ENCODE measurements at places on chromosomes 13 and 19. TPM values are rescaled to one million over a fixed set of nuclear protein-coding genes. Genes with fewer than 3 reads are reported as not detected.

DNA sequence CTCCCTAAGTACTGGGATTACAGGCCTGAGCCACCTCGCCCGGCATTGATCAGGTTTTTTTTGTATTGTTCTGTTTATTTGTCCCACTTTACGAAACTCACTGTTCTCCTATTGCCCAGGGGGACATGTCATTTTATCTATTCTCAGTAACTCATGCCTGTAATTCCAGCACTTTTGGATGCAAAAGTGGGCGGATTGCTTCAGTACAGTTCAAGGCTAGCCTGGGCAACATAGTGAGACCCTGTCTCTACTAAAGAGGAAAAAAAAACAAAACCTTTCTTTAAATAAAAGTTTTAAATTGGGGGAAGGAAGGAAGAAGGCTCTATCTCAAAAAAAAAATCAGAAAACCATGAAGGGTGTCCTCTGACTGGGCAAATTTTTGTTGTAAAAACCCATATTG lies 2.7 kb upstream of the MPV17L2 start:
- H3K4me3 ChIP-seq = no peak overlapping the region
- no peak overlapping the region for H3K27ac ChIP-seq
- no peaks in the 10 kb centered on the region for H3K27me3 ChIP-seq
- H3K36me3 ChIP-seq = no peaks in the 10 kb centered on the region
- H3K4me1 ChIP-seq = peaks cover 9% of the 10 kb centered on the region

DNA sequence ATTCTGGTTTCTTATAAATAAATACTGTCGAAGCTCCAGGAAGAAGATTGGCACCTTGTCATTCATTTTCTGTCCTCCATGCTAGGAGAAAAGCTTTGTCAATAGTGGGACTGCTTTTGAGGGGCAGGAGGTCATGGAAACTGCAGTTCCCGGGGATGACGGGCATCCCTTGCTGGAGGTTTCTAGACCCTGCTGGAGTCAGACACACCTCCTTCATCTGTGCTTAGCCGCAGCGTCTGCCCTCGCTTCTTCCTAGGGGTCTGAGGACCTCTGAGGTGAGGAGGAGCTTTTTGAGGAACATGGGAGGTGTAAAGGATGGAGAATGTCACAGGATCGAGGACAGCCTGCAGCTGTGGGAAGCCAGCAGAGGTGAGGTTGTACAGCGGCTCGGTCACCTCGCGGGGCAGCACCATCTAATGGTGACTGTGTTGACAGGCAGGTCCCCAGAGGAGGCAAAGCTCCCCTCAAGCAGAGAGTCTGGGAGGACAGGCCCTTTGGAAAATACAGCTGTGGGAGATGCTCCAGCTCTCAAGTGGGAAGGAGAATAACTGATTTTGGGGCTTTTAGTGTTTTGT lies 172.7 kb upstream of the RNF113B start:
- H3K27me3 ChIP-seq = no peaks in the 10 kb centered on the region
- H3K4me1 ChIP-seq = no peaks in the 10 kb centered on the region
- DNase-seq = no peak
- H3K27ac ChIP-seq = no peak overlapping the region
- peaks cover under 1% of the 10 kb centered on the region for H3K36me3 ChIP-seq

DNA sequence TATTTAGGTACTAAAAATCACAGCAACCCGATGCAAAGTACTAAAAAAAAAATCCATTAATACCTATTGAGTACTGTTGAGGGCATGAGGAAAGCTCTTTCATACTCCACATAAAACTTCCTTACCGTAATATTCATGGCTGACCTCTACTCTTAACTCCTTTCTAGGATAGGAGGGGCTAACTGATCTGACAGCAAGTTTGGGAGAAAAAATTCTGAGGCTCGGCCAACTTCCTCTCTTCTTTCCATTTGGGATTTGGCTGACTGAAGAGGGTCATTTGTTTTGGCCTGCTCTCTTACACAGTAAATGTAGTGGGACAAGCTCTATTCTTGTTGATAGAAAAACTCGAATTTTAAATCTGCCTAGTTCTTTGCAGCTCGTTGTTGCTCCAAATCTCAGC lies 9.4 kb upstream of the USPL1 start:
- H3K36me3 ChIP-seq = peaks cover 2% of the 10 kb centered on the region
- no peaks in the 10 kb centered on the region for H3K4me1 ChIP-seq
- H3K27ac ChIP-seq = no peak overlapping the region
- H3K27me3 ChIP-seq = no peaks in the 10 kb centered on the region

DNA sequence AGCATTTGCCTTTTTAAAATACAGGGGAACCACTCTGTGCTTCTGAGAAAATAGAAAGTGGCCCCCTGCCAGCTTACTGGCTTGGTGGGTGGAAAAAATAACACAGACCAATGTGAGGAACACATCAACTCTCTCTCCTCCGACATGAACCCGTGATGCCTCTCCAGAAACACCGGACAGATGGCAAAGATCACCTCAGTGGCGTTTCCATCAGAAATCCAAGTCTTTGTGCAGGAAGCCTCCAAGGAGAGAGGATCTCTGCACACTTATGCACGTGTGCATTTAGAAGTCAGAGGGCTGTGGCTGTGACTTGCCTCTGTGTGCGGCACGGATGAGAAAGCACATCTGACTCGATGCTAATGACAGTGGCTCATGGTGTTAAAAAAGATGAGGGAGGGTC lies 112.3 kb upstream of the KLF12 start:
- peak overlapping the region; percentile 7 for H3K4me3 ChIP-seq
- H3K36me3 ChIP-seq = no peaks in the 10 kb centered on the region
- H3K4me1 ChIP-seq = peaks cover 8% of the 10 kb centered on the region
- no peak overlapping the region for H3K27ac ChIP-seq
- DNase-seq = peak; percentile 49

- H3K4me1 ChIP-seq = no peaks in the 10 kb centered on the region
- H3K36me3 ChIP-seq = no peaks in the 10 kb centered on the region
These were observed 1.1 kb upstream of the LSR start for GRCh38 chr19:35247526-35248309.

DNA sequence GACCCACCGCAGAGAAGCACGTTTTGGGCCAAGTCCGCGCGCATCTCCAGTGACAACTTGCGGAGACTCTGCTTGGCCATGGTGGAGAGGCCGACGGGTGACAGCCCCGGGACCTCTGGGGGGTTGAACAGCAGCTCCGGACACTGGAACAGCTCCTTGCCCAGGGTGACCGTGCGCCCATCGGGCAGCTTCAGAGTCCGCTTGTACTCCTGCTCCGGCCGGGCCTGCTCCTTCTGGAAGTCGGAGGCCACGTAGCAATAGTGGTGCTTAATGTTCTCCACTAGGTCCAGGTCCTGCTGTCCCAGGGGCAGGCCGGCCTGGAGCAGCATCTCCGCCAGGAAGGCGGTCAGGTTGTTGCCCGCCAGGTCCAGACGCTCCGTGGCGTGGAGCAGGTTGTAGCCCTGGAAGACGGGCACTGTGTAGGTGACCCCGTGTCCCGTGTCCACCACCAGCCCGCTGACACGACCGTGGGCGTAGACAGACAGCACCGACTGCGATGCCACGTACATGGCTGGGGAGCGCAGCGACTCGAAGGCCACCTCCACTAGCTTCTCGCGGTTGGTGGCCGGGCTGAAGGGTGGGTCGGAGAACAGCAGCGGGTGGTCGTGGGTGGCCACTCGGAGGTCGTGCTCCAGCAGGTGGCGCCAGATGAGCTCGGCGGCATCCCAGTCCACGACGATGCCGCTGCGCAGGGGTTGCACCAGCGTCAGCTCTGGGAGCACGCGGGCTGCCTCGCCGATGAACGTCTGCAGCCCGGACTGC lies 743 bp downstream of the ACTL9 start:
- H3K4me1 ChIP-seq = no peaks in the 10 kb centered on the region
- H3K27ac ChIP-seq = no peak overlapping the region
- no peaks in the 10 kb centered on the region for H3K27me3 ChIP-seq
- no peak overlapping the region for H3K4me3 ChIP-seq
- H3K36me3 ChIP-seq = no peaks in the 10 kb centered on the region
- no peak for DNase-seq

GRCh38 chr13:80037505-80037888 lies 303.4 kb downstream of the SPRY2 start:
- peak overlapping the region; percentile 75 for H3K27ac ChIP-seq
- no peak overlapping the region for H3K4me3 ChIP-seq
- peaks cover 35% of the 10 kb centered on the region for H3K4me1 ChIP-seq
- H3K36me3 ChIP-seq = no peaks in the 10 kb centered on the region

GRCh38 chr13:37094840-37095239 lies 10.6 kb downstream of the CSNK1A1L start:
- no peaks in the 10 kb centered on the region for H3K4me1 ChIP-seq
- no peak for DNase-seq
- no peaks in the 10 kb centered on the region for H3K27me3 ChIP-seq
- H3K4me3 ChIP-seq = no peak overlapping the region
- H3K27ac ChIP-seq = no peak overlapping the region
- no peaks in the 10 kb centered on the region for H3K36me3 ChIP-seq

DNA sequence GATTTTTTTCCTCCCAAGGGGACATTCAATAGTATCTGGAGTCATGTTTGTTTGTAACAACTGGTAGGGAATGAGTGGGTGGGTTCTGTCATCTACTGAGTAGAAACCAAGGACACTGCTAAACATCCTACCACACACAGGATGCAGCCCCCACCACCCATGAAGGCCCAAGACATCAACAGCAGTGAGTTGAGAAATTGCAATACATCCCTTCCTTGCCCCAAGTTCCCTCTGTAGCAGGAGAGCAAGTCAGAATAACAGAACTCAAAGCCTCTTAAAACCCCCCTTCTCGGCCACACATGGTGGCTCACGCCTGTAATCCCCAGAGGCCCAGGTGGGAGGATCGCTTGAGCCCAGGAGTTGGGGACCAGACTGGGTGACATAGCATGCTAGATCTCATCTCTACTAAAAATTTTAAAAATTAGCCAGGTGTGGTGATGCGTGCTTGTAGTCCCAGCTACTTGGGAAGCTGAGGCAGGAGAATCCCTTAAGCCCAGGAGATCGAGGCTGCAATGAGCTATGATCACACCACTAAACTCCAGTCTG lies 2.4 kb upstream of the CYP2F1 start:
- no peak overlapping the region for H3K4me3 ChIP-seq
- no peak overlapping the region for H3K27ac ChIP-seq
- no peaks in the 10 kb centered on the region for H3K4me1 ChIP-seq
- no peak for DNase-seq
- H3K27me3 ChIP-seq = no peaks in the 10 kb centered on the region
- H3K36me3 ChIP-seq = no peaks in the 10 kb centered on the region

DNA sequence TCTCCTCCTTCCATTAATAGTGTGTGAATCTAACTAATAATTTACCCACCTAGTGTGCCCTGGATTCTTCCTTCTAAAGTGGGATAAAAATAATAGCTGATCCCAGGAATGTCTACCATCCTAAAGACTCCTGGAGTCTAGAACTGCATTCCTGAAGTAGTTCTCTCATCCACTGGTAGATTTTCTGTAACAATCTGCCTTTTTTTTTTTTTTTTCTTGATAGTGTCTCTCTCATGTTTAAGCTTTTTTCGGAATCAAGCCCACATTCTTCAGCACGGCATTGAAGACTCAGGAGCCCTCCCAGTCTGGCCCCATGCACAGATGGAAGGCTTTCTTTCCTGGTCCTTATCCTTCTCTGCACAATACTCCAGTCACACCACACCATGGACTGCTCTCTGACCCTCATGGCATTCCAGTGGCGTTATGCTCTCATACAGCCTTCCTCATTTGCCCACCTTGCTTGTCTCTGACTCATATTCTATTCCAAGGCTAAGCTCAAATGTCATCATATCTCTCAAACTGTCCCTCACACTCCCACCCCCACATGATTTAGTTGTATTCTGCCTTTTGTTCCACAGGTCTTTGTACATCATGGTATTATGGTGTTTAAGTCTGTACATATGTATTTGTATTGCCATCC lies 68.7 kb upstream of the FRY start:
- no peaks in the 10 kb centered on the region for H3K27me3 ChIP-seq
- H3K27ac ChIP-seq = peak overlapping the region; percentile 77
- peak; percentile 38 for DNase-seq

DNA sequence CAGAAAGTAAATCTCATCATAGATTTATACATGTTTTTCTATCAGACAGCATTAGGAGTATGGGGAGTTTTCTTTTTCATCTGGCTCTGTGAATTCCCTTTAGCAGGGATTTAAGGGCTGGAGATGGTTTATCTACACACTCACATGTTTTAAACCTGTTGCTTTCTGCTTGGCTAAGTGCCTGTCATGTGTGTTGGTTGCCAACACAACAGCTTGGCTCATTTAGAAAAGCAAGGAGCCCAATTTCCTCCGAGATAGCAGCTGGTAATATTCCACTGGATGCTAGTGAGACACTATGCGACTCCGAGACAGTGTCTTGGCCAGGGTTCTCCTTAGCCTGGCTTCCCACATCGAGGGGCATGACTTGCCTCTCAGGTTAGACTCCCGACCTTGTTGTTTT lies 83.3 kb downstream of the KLF5 start:
- H3K27me3 ChIP-seq = no peaks in the 10 kb centered on the region
- no peak for DNase-seq
- H3K36me3 ChIP-seq = no peaks in the 10 kb centered on the region
- H3K4me1 ChIP-seq = peaks cover 4% of the 10 kb centered on the region
- H3K4me3 ChIP-seq = no peak overlapping the region
- no peak overlapping the region for H3K27ac ChIP-seq

DNA sequence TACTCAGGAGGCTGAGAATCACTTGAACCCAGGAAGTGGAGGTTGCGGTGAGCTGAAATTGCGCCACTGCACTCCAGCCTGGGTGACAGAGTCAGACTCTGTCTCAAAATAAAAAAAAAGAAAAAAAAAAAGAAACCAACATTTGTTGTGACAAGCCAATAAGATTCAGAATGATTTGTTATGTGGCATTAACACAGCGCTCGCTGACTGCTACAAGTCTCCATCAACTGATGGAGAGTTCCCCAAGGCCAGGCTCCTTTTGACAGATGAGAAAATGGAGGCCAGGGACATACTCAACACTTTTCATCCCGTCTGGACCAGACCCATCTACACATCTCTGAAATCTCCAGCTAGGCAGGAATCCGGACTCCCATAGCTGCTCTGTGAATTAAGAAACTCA lies 48.7 kb upstream of the PTPRS start:
- no peak overlapping the region for H3K4me3 ChIP-seq
- no peaks in the 10 kb centered on the region for H3K4me1 ChIP-seq

DNA sequence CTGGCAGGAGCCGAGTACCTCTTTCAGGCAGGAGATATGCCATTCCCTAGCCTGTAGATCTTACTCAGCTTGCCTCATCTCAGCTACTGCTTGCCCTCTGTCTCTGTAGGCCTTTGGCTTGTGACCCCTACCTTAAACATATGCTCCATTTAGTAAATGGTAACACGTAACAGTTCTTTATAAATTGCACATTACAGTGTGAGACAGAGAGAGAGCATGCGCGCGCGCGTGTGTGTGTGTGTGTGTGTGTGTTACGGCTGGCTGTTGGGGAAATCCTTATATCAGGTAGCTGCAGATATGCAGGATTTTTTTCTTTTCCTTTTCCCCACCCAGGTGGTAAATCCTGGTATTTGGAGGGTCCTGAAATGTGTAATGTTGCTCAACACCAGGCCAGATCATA lies 4.2 kb downstream of the SPINT2 start:
- DNase-seq = no peak
- H3K4me1 ChIP-seq = peaks cover 35% of the 10 kb centered on the region
- H3K4me3 ChIP-seq = no peak overlapping the region
- H3K27me3 ChIP-seq = no peaks in the 10 kb centered on the region
- H3K36me3 ChIP-seq = no peaks in the 10 kb centered on the region
- H3K27ac ChIP-seq = no peak overlapping the region

The RNF113B gene
- total RNA-seq = not detected

The NECTIN2 gene
- 297 TPM for total RNA-seq

The B3GLCT gene
- 11.2 TPM for total RNA-seq

The MYH14 gene
- not detected for total RNA-seq

The FAM216B gene
- not detected for total RNA-seq

The HCN2 gene
- total RNA-seq = 4.8 TPM

The MYPOP gene
- 11.0 TPM for total RNA-seq

The LGALS4 gene
- total RNA-seq = not detected

The ZNF296 gene
- total RNA-seq = 3.0 TPM

The CHAF1A gene
- total RNA-seq = 8.5 TPM

The LCP1 gene
- total RNA-seq = 7.3 TPM

The HCST gene
- 2.1 TPM for total RNA-seq

The ZNF534 gene
- not detected for total RNA-seq

The ZNF415 gene
- total RNA-seq = 8.7 TPM

The PSG5 gene
- total RNA-seq = 0.86 TPM

The SHISA7 gene
- total RNA-seq = 0.09 TPM
